ENCODE measurements at places on chromosomes 7 and 10. TPM values are rescaled to one million over a fixed set of nuclear protein-coding genes. Genes with fewer than 3 reads are reported as not detected.

CABCOCO1 gene
- 0.06 TPM for total RNA-seq

NKX2-3 gene
- under 0.01 TPM for total RNA-seq

SEC23IP gene
- 42.6 TPM for total RNA-seq

CLRN3 gene
- total RNA-seq, result not detected

SPAM1 gene
- not detected for total RNA-seq

Measured in bladder microvascular endothelial cell (primary cell).